IPS DF 19.7 (cell line): ENCODE measurements at places on chromosomes 2 and 18.
A peak's percentile ranks its signal among the peaks of the same experiment; 100 is the strongest.

- no peak for DNase-seq
Measured at GRCh38 chr2:80145499-80145898, 159.1 kb downstream of the LRRTM1 start.

DNA sequence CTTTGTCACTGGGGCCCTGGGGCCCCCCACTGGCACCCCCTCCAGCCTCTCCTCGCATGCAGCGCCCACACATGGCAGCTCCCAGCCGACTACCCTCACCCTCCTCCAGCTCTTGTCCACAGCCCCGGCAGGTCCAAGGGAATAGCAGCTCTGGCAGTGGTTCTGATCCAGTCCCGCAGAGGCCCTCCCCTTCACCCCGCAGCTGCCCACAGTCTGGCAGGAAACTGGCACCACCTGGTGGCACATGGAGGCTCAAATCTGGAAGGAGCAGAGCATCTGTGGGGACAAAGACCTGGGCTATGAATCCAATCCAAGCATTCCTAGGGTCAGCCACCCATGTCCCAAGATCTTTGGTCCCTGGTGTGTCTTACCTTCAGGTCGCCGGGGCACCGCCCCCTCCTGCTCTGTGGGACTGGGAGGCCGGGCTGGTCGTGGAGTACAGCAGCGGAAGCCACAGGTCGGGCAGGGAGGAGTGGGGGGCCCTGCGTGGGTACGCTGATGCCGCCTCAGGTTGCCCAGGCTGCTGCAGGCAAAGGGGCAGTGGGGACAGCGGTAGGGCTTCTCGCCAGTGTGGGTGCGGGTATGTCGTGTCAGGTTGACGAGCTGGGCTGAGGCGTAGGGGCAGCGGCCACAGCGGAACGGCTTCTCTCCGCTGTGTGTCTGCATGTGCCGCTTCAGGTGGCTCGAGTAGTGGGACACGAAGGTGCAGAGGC, 2.3 kb downstream of the ZNF513 start:
- DNase-seq = no peak

- no peak for DNase-seq
Measured at GRCh38 chr2:240957656-240958365, 40.6 kb upstream of the SNED1 start.

DNA sequence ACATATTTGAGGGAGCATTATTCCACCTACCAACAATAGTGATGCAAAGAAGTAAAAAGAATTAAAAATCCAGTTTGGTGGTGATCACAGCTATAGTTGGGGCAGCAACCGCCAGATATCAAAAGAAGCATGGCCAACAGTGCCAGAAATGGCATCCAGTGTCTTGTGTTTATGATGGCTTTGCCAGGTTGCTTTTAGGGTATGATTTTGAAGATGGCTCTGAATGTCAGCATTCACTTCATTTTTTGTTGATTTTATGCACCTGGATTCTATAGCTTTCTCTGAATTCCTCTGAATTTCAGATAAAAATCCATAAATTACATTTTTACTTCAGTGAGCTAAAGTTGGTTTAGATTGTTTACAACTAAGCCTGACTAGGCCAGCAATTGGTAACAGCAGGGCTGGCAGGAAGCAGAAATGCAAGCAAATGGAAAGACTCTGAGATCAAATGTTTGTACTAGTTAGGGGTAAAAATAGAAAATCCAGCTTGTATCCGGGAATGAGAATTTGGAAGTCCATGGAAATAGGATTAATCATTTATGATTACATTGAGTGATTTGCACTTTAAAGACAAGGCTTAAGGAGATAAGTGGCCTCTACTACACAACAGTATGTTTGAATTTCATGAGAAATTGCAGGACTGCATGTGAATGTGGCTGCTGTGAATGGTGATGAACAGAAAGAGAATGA, 40.4 kb downstream of the COL3A1 start:
- DNase-seq = no peak

DNA sequence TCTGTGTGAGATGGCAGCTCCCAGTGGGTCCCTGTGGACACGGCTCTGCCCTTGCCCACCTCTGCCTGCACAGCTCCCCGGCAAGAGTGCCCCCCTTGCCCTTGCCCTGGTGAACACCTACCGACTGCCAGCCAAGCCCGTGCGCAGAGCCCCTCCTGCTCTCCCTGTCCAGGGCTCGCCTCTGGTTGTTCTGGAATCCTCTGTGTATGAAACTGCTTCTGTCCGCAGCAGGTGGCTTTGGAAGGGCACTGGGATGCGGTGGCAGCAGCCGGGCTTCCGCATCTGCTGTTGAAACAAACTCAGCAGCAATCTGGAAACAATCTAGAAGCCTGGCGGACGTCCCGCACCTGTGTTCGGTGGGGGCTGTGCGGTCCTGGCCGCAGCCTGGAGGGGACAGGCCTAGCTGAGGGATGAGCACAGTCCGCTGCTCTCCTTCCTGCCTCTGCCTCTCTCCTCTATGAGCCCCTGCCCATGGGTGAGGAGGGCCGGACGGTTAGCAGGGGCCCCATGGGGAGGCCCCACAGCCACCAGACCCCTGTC, 34.0 kb upstream of the KLF11 start:
- no peak for DNase-seq

DNA sequence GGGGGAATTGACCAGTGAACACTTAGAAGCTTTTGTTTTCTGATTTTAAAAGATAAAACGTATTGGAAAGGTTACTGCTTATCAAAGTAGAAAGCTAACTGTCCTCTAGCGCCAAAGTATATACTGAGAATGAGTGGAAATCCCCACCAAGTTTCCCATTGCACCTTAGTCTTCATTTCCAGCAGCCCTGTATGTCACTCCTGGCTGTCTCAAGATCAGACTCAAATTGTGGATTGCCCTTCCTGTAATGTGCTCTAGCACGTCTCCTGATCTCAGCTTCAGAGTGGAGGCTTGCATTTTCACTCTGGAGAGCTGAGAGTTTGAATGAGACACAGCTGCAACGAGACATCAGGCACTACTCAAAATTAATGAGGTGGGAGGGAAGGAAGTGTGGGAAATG, 26.6 kb downstream of the MFF start:
- DNase-seq = no peak

- no peak for DNase-seq
Measured at GRCh38 chr2:33559328-33559727, 39.8 kb downstream of the FAM98A start.

- no peak for DNase-seq
Measured at GRCh38 chr2:137942833-137943677, 21.2 kb upstream of the HNMT start.

GRCh38 chr2:34447097-34447496, 848.0 kb upstream of the FAM98A start:
- peak; percentile 71 for DNase-seq

- DNase-seq = no peak
Measured at GRCh38 chr2:55807900-55808299, 114.3 kb upstream of the PNPT1 start.

GRCh38 chr2:104405623-104406022, 448.3 kb upstream of the POU3F3 start:
- DNase-seq = no peak

- DNase-seq = no peak
Measured at GRCh38 chr2:188668017-188668680, 306.0 kb upstream of the COL3A1 start.

DNA sequence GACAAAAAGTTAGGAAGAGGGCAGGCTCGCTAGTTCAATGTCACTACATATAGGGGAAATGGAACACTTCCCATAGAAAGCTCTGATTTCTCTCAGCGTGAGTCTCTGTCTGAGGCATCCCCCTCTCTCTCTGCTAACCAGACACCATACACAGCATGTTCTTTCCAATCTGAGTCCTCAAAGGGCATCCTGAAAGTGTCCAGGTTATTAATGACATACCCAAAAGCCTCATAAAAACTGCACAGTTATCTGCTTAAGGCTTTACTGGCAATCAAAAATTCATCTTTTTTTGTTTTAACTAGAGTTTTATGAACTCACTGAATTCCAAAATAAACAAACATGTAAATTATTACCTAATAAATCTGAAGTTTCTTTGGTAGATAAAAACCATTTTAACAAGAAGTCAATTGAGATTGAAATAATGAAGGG, 137.4 kb downstream of the AFF3 start:
- DNase-seq = no peak

GRCh38 chr2:119659601-119660342, 19.2 kb upstream of the TMEM177 start:
- no peak for DNase-seq

DNA sequence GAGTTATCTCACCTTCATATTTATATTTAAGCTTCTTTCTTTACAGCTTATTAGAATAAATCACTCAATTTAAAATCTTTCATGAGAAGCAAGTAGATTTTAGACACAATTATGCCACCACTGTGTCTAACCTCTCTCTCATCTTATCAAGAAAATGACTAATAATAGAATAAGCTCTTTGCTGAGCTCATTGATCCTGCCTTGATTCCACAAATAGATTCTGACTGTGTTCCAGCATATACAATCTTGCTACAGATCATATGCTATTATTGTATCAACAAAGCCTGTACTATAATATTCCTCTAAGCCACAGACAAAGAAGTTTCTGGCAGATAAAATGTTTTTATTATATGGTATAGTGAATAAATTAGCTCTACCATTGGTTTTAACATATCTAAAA, 168.7 kb upstream of the GULP1 start:
- DNase-seq = no peak

DNA sequence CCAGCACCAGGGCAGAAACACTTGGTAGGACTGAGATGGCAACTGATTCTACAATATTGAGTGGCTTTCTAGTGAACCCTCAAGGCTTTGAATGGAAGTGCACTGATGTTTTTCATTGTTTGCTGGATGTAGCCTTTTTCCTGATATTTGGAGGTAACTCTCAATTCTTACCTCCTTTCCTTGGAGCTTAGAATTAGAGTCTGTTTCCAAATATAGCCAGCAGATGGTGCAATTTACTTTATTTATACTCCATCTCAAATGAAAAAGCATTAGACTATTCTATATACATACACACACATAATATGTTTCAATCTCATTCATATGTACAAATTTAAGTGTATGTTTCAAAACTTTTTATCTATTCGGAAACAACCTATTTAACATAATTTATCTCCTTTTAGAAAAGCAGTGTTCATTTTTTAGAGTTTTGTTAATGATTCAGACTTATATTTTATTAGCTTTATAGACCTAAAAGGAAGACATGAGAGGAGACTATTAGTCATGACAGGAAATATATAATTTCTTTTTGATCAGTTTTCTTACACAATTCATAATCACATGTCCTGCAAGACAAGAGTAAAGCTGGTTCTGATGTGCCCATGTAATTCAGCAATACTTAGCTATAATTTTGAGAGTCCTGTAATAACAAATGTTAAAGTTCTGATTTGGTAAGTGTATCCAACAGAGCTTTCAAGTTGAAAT, 124.8 kb downstream of the NUP35 start:
- no peak for DNase-seq

GRCh38 chr2:199570934-199571333, 113.2 kb upstream of the SATB2 start:
- no peak for DNase-seq

DNA sequence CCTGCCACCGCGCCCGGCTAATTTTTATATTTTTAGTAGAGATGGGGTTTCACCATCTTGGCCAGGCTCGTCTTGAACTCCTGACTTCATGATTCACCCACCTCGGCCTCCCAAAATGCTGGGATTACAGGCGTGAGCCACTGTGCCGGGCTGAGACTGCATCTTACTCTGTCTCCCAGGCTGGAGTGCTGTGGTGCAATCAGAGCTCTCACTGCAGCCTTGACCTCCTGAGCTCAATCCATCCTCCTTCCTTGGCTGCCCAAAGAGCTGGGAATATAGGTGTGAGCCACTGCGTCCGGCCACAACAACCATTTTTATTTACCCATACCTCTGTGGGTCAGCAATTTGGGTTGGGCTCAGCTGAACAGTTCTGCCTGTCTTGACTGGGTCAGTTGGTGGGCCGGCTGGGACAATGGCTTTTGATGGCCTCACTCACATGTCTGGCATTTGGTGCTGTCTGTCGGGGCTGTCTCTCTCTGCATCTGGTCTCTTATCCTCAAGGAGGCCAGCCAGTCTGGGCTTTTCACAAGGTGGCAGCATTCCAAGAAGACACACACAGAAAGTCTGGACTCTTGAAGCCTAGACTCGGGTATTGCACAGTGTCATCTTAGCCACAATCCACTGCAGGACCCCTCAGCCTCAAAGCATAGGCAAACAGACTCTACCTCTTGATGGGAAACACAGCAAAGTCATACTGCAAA, 116.8 kb upstream of the GATA6 start:
- no peak for DNase-seq

DNA sequence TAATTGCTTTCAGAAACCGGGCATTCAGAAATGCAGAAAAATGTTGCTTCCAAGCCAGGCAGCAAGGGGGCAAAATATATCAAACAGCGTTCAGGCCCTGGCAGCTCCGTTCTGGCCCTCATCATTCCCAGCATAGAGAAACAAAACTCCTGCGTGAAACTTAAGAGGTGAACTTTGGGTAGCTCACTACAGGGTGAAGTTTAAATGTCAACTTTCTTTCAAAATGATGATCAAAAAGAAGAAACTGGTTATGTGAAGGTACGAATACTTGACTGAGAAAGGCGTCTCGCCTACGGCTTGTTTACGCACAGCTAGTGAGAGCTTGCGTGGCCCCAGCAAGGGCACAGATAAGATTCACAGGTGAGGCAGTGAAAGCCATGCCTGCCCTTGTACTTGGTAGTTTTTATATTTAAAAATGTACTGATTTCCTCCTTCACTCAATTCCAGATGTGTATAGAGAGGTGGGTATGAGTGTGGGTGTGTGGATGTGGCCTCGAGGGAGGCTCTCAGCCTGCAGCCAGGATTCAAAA, 127.5 kb downstream of the NFATC1 start:
- no peak for DNase-seq

DNA sequence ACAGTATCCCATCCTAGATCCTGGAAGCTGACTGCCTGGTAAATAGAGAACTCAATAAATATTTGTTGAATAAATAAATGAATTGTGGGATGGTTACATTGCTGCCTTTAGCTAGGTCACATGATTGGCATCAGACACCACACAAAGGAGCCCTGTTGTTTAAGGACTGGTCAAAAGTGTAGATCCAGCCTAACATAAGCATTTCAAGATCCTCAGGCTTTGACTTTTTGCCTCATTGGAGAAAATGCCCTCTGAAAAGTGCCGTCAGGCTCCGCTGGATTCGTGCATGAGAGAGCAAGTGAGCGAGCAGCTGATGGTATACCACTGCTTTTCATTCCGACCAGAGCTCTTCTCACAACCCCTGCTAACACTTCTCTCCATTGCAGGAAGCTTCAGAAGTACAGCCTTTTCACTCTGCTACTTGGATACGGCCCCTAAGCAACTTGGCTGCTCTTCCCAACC, 1.3 kb upstream of the ZNF24 start:
- DNase-seq = no peak

- DNase-seq = no peak
Measured at GRCh38 chr2:49241501-49241900, 87.2 kb upstream of the FSHR start.

DNA sequence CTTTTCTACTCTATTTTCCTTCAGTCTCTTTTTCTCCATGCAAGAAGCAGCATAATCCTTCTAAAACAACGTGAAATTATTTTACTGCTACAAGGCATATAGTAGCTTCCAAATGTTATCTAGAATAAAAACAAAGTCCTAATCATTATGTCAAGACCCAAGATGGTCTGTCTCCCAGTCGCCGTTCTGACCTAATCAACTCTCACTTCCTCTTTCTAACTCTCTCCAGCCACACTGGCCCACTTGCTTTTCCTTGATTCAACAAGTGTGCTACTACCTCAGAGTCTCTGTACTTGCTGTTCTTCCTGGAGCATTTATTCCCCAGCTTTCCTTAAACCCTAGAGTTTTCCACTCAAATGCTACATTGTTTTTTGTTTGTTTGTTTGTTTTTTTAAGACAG, 1491.2 kb downstream of the LRP1B start:
- no peak for DNase-seq
